Pons (tissue), 1 donor: ENCODE measurements at places on chromosomes 5 and 9.

GRCh38 chr5:2353211-2353610 is 398.3 kb downstream of the IRX2 start:
- DNase-seq, result no peak

DNA sequence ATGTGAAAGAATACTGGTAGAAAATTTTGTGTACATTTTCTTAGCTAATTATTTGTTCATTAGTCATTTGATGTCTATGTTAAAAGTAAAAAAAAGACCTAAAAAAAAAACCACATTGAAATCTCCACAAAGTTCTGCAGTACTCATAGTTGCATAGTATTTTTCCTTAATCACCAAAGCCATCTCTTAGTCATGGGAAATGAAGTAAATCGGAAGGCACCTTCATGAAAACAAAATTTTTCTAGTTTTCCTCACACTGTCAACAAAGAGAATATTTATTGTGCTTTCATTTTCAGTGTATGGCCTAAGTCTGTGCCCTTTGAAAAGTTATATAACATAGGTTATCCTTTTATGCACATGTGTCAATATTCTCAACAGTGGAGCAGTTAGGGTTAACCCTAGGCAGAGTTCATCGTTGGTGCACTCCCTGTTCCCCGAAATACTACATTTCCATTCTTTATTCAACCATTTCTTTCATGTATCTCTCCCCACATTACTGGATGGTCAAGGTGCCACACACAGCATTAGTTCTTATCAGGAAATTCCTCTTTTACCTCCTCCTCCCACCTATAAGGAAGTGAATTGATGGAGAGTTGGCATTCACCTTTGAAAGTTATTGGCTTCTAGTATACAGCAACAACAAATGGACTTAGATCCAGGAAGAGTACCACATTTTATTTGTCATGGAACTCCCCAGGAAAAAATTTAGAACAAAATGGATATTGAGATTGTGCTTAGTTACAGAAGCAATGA is 93.1 kb downstream of the NUDT12 start:
- DNase-seq, result no peak

- DNase-seq, result no peak
These were observed 177.9 kb upstream of the KCNN2 start for GRCh38 chr5:114184006-114184405.

DNA sequence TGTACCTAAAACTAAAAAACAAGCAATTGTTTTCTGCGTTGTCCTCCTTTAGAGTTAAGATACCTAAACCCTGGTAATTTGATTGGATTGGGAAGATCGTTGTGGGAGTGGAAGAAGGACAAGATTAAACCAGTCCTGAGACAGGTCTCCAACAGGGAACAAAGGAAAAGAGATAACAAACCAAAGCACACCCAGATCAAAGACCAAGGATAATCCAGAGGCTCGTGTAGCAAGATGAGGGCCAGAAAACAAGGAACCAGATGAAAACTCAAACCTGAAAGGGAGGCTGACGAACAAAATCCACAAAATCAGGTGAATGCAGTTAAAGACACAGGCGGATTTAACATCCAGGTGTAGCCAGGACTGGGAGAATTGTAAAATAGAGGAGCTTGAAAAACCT is 618.1 kb downstream of the SLCO4C1 start:
- DNase-seq, result no peak

DNA sequence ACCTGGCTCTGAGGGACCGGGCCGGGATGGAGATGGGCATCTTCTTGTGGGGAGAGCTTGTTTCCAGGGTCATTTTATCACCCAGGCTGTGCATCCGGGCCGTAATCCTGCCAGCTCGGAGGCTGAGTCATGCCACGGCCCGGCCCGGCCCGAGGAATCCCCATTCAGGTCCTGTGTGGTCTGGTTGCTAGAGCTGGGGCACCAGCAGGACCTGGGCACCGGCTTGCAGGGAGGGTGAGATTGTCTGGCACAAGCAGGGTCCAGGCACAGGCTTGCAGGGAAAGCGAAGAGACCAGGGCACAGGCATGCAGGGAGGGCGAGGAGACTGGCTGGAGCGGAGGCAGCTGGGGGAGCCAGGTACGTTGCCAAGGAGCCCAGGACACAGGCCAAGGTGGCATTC is 106.8 kb downstream of the RXRA start:
- no peak for DNase-seq

DNA sequence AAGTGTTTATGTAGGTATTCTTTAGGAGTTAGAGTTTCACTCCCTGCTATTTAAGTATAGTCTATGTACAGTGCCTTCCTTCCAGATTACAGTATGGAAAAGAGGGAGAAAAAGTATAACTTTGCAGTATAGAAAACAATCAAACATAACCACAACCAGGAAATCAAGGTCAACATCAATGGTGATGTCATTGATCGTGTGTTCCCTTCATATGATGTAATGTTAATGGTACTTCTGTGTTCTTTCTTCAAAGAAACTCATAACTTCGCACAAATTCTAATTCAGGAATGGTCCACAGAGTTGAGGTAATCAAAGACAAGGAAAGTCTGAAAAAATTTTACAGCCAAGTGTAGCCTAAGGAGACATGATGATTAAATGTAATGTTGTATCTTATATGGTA is 961.1 kb upstream of the EDIL3 start:
- DNase-seq, result no peak

DNA sequence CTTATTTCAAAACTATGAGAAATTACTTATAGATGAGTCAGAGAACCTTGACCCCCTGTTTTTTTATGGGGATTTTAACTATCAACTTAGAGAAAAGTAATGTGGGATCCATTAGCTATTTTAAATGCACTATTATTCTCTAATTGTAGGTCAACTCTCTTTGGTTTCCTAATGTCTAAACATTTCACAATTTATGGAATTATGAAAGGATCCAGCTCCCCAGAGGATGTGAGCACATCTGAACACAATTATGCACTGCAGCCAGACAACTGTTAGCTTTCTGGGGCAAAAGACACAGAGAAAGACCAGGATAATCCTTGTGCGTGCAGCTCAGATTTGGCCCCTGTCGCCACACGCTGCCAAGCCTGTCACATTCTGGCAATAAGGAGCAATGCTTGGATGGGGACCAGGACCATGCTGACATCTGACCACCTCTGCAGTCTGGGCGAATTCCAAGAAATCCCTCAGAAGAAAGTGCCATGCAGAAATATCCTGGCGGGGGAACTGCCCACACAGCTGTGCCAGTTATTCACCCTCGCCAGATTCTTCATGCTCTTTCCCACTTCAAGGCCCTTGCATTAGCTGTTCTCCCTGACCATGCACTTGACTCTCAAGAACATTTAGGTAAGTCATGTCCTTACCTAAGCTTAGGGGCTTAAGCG is 22.2 kb upstream of the CMBL start:
- DNase-seq, result no peak

- DNase-seq, result no peak
These were observed 64.1 kb upstream of the RAD23B start for GRCh38 chr9:107218829-107219485.

DNA sequence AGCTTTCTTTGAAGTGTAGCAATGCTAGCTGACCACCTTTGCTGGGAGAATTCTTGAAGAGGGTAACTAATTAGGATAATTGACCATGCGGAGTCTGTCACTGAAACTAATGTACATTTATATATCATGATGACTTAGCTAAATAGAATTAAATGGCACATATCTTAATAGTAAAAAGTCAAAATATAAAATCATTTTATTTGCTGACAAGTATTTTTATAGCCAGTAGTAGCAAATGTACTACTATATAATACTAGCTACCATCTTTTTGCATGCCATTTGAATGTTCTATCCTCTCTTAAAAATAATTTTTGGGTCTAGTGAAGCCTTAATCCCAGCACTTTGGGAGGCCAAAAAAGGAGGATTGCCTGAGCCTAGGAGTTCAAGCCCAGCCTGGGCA is 605.8 kb upstream of the COX7C start:
- no peak for DNase-seq

GRCh38 chr5:68371607-68372006 is 156.1 kb downstream of the PIK3R1 start:
- DNase-seq, result no peak

GRCh38 chr5:165914456-165914855 is 2377.0 kb upstream of the WWC1 start:
- DNase-seq, result no peak

DNA sequence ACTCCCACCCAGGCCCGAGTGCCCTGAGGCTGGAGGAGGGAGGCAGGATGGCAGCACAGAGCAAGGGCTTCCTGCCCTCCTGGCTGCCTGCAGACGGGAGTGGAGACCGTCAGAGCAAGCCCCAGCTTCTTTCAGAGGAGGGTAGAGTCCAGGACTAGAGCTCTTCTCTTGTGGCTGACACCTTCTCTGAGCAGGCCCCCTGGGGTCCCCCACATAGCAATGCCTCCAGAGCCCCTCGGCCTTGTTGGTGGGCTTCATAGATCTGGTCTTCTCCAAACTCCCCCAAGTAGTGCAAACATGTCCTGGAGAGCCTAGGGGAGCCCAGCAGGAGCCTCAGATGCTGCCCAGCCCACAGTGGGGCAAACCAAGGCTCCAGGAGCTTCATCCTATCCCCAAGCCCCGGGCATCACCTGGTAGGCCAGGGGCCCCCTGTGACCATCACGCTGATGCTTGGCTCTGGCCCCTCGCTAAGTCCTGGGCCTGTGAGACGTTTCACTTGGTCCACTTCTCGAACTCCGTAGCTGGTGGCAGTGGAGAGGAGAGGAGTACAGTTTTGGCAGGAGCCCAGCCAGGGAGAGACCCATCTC is 2.0 kb downstream of the MZB1 start:
- DNase-seq, result no peak

DNA sequence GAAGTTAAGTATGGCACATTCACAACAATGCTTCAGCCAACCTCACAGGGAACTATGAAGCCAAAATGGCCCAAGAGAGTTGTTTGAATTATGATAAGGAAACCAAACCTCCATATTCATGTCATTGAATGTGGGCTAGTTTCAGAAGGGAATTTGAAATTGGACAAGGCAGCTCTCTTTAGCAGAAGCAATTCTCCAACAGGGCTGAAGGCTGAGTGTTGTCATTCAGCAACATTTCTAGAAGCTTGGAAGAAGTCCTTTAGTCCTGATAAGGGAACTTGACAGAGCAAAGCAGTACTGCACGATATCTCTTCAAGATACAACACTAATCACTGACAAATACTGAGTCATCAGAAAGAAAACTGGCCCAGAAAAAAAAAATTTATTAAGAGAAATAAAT is 115.4 kb downstream of the SLC25A46 start:
- no peak for DNase-seq

- no peak for DNase-seq
These were observed 11.7 kb downstream of the PALM2AKAP2 start for GRCh38 chr9:109791747-109792146.

DNA sequence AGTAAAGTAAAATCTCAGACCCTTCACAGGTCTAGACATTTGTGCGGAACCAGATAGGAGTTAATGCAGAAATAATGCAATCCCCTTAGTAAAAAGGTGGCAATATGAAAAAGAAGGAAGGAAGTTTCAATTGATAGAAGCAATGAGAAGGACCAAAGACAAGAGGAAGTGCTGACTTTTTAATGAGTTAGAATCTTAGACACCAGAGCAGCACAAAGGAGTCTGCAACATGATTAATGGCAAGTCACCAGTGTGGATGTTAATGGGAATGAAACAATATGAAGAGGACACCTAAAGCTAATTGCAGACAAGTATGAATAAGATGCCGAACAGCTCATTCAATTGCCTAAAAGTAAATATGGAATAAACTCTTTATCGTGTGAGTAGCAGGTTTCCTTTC is 50.9 kb downstream of the MEGF9 start:
- DNase-seq, result no peak

GRCh38 chr5:132263548-132264261 is 6.2 kb downstream of the PDLIM4 start:
- DNase-seq, result no peak

DNA sequence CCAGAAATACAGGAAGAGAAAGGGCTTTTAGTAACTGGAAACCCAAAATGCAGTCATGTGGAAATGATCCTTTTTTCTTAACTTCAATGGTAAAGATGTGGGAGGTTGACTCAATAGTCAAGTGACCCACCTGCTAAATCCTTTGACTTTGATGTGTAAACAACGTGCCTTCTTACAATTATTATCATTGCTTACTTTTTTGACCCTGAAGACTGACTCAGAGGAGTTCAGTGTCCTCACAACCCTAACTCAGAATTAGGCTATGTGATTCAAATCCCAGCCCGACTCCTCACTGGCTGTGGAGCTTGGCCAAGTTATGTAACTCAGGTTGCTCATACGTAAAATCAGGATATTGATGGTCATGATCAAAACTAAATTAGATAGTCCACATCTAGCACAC is 27.9 kb downstream of the ANXA1 start:
- no peak for DNase-seq

DNA sequence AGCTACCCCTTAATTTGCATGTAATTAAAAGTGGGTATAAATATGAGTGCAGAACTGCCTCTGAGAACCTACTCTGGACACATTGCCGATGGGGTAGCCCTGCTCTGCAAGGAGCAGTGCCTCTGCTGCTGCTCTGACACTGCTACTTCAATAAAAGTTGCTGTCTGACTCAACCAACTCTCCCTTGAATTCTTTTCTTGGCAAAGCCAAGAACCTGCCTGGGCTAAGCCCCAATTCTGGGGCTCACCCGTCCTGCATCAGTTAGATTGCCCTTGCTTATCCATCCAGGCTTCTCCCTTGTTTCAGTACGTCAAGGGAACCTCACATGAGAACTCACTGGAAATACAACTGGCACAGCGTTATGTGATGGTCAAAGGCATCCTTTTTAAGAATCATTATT is 44.1 kb downstream of the FBXL7 start:
- DNase-seq, result no peak

DNA sequence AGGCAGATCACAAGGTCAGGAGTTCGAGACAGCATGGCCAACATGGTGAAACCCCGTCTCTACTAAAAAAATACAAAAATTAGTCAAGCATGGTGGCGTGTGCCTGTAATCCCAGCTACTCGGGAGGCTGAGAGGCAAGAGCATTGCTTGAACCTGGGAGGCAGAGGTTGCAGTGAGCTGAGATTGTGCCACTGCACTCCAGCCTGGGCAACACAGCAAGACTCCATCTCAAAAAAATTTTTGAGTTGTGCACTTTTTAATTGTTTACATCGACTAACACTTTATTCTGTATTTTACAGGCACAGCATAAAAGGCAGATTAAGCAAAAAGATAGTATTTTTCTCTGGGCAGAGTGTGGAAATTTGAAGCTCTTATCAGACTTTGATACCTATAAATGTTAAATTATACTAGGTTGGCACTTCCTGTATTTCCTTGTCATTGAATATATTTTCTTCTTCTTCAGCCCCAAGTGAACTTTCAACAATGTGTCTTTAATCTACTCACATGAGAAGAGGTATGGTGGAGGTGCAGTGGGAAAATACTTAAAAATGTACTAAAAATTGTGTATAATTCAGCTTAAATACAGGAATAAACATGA is 180.6 kb upstream of the ELL2 start:
- DNase-seq, result no peak

GRCh38 chr5:150404121-150404520 is 8.6 kb downstream of the CD74 start:
- no peak for DNase-seq

DNA sequence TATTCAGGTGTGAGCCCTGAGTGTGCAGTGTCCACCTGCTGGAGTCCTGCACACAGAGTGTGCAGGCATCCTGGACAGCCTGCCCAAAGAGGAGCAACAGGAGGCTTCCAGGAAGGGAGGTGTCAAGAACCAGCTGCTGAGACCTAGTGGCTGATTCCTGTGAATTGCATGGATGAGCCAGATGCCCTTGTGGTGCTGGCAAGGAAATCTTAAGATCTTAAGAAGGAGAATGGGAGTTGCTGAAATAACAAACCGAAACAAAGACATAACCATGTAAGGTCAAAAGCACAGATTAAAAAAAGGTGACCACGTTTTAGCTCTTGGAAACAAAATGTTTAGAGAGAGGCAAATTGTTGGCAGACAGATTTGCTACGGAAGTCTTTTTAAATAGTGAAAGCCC is 29.3 kb upstream of the RPS23 start:
- DNase-seq, result no peak

GRCh38 chr5:58076483-58077257 is 383.2 kb downstream of the PLK2 start:
- no peak for DNase-seq
